ENCODE measurements at places on chromosomes 1 and 21. TPM values are rescaled to one million over a fixed set of nuclear protein-coding genes. Genes with fewer than 3 reads are reported as not detected.

GRCh38 chr1:52635321-52636089 lies 2.5 kb downstream of the SHISAL2A start:
- no peak for DNase-seq

DNA sequence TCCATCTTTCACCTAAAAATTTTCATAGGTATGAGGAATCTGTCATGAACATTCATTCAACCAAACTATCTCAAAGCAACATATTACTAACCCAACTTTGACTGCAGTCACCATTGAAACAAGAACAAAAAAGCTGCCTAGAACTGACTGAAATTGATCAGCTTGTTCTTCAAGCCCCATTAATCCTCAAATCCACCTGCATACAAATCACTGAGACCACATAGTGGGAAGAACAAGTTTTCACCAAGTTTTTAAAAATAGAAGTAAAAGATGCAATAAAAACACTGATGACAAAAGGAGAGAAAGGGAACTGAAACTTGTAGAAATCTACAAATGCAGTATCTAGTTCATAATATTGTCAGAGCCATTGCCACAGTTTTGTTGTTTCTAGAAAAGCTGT lies 6.1 kb downstream of the SORT1 start:
- no peak for DNase-seq

- DNase-seq = no peak
Measured at GRCh38 chr21:29441651-29442050, 142.9 kb downstream of the BACH1 start.

DNA sequence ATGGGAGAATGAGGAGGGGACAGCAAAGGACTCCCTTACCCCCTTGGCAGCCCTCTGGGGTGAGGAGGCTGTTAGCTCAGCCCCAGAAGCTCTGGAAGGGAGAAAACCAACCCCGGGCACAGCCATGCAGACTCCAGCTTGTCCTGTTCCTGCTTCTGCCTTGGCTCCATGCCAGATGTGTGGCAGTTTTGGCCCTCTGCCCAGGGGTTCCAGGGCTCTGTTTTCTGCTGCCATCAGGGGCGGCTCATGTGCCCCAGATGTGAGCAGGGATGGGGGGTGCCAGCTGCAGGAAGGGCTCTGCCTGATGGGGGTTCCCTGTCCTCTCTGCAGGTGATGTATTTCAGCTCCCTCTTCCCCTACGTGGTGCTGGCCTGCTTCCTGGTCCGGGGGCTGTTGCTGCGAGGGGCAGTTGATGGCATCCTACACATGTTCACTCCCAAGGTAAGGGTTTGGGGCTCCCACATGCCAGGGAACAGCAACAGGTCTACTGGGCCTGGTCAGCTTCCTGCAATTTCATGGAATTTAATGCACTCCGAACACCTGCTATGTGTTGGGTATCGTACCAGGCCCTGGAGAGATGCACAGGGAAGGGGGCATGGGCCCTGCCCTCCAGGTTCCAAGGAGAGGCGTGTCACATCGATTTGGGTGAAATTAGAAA lies 26.1 kb downstream of the SLC6A17 start:
- peak; percentile 86 for DNase-seq

DNA sequence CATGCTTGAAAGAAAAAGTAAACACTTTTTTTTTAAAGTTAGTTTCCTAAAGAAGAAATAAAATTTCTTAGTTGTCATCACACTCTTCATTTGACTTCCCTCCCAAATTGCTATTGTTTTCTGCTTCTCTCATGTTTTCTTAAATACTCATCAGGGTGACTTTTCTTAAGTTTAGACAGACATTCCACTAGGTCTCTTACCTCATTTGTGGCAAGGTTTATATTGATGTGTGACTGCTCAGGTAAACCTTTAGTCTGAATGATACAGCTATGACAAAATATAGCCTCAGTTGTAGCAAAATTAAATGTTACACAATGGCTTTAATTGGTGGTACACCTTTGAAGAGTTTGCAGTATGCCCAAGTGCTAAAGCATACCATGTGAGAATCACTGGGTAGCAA lies 78.6 kb downstream of the ATF6 start:
- no peak for DNase-seq

- DNase-seq = no peak
Measured at GRCh38 chr1:198598796-198599321, 40.0 kb upstream of the PTPRC start.

DNA sequence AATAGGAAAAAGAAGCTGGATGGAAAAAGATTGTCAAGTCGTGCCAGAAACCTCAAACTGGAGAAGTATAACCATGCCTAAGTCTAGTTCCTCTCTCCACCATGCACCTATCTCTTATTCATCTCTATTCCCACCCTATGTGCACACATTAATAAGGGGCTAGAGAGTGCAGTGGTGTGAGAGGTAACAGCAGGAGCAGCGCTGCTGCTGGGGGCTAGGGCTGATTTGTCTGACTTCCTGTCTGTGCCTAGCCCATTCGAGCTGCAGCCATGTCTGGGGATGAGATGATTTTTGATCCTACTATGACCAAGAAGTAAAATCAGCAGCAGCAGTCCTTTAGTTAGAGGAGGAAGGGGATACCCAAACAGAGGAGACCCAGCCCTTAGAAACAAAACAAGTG lies 43.0 kb downstream of the TRIM33 start:
- no peak for DNase-seq

DNA sequence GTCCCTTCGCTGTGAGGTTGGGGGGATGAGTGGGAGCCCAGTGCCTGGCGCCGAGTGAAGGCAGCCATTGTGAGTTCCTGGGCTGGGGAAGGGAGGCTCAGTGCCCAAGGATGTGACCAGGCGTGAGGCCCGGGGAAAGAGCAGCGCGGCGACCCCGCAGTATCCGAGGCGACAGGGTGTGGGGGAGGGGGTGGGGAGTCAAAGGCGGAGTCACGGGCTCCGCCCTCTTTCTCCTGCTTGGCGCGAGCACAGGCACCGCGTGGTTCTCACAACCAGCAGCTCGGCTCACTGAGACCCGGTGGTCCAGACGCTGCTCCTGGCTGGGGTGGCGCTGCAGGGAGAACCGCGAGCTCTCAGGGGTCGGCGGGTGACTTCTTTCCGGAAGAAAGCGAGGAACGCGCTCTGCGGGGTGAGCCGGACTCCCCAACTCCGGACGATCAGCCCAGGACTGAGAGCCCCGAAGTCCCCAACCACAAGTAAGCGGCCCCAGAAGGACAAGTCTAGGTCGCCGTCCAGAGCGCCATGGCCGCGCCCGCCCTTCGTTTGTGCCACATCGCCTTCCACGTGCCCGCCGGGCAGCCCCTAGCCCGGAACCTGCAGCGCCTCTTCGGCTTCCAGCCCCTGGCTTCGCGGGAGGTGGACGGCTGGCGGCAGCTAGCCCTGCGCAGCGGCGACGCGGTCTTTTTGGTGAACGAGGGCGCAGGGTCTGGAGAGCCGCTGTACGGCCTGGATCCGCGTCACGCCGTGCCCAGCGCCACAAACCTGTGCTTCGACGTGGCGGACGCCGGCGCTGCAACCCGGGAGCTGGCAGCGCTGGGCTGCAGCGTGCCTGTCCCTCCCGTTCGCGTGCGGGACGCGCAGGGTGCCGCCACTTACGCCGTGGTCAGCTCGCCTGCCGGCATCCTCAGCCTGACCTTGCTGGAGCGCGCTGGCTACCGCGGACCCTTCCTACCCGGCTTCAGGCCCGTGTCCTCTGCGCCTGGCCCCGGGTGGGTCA lies at the start of gene HPDL:
TSS of gene HPDL (plus strand) at position 269 of the 997 bp plus-strand sequence. CDS start at position 523, 254 bp downstream.
- DNase-seq = peak; percentile 92

DNA sequence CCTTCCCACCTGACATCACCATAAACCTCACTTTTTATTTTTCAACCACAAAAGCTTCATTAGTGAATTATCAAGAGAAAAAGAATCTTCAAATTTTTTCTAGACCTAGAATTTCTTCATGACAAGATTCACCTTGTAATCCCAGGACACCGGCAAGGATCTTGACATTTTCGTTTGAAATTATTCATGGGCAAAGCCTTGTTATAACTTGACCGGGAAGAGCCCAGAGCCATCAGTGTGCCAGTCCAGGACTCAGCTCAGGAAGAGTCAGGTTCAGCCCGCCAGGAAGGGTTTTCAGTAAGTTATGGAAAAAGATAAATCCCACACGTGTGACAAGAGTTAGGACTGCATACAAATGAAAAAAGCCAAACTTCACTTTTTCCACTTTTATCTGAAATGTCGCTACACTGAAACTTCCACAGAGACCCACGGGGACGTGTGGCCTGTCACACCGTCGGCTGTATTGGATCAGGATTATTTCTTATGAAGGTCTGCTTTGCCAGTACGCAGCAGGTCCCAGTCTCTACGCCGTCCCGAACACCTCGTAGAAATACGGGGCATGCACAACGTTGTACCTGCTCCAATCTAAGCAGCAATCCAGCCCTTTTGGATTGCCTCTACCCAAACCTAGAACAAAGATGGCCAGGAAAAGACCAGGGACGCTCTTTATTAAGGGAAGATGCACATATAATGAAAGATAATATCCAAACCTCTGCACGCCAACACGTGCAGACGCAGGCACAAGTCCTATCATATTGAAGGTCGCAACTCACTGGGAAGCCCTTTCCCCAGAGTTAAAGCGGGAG lies 916 bp downstream of the F3 start:
- no peak for DNase-seq

DNA sequence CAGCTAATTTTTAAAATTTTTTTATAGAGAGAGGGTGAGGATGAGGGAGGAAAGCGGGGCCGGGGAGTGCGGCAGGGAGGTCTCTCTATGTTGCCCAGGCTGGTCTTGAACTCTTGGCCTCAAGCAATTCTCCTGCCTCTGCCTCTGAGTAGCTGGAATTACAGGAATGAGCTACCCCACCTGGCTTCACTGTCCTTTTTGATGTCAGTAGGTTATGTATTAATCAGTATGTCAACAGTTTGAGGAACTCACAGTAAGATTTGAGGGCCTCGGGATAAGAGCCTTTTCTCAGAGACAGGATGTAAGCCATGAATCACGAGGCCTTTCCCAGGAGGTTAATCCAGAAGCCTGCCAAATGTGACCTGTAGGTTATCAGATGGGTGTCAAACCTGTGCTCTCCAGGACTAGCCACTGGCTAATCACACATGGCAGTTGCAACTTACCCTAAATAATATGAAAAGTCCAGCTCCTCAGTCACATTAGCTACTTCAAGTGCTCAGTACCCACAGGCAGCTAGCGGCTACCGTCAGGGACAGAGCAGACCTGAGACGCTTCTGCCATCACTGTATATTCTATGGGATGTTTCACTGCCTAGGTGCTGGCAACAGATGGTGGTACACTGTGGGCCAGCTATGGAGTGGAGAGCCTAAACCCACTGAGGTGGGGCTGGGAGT lies 33.1 kb downstream of the TRIM67 start:
- no peak for DNase-seq

DNA sequence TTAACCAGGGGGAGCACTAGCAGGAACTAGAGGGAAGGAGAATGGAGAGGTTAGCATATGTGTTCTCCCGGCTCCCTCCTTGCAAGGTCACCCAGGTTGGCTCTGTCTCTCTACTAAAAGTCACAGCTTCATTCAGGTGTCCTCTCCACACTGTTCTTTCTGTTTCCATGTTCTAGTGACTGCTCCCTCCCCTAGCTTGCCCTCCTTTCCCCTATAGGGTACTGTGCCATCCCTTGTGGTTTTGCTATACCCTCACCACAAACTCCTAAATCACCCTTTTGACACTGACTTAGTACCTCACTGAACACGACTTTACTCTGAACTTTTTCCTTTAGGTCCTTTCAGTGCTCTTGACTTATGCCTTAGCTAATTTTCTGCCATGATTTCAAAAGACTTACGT lies 389.3 kb downstream of the ST6GALNAC3 start:
- DNase-seq = no peak

- no peak for DNase-seq
Measured at GRCh38 chr1:61012341-61012761, 70.0 kb upstream of the NFIA start.

- no peak for DNase-seq
Measured at GRCh38 chr1:39452081-39452480, 39.4 kb upstream of the BMP8A start.

GRCh38 chr21:29002442-29003144 lies 9.9 kb upstream of the LTN1 start:
- peak; percentile 97 for DNase-seq

GRCh38 chr1:150068109-150068435 lies 496 bp downstream of the VPS45 start:
- DNase-seq = peak; percentile 12

DNA sequence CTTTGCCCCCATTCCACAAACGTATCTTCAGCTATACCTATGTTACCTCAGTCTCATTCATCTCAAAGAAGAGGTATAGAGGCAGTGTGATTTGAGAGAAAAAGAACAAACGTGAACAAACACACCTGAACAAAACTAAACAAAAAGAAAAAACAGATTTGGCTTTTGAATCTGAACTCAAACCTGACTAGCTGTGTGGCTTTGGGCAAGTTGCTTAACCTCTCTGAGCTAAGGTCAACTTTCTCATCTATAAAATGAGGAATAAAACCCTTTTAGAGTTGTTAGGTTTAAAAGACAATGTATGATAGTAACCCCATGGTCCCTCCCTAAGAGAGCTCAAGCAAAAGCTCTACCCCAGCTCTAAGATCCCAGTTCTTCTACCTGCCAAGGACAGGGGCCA lies 73.5 kb downstream of the ZNF648 start:
- DNase-seq = no peak

DNA sequence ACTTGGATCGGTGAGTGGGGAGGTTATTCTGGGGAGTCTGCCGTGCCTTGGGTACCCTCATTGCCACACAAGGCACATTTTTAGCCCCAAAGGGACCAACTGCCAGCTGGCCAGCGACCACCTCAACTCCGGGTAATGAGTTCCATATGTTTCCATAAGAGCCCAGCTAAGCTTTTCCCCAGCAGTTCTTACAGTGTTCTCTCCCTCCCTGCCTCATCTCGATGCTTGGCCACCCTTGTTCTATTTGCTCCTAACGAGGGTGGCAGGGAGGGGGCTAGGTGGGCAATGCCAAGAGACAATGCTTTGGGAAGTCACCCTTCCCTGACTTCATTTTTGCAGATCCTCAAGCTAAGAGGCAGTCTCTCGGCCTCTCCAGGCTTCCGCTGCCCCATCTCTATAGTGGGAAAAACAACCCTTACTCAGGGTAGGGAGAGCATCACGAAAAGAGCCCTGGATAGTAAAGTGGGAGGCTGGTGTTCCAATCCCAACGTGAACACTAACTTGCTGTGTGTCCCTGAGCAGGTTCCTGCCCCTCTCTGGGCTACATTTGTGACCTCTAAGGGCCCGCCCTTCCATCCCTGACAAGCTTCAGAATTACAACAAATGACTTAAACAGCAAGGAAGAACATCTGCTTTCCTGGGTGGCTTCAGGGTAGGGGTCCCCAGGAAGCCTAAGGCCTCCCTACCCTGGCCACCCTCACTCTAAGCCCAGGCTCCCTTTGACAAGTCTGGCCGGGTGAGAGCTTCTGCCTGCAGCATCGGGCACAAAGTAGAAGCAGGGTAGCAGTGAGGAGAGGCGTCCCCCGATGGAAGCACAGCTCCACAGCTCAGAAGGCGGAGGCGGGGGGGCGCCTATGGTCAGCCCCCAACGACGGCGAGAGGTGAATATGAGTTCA lies 5.8 kb downstream of the ID3 start:
- no peak for DNase-seq

GRCh38 chr1:17591814-17592430 lies 52.4 kb downstream of the ARHGEF10L start:
- DNase-seq = no peak

The STUM gene
- not detected for polyA plus RNA-seq

The SELENON gene
- polyA plus RNA-seq = 32.7 TPM

The HSD3B2 gene
- not detected for polyA plus RNA-seq

The UBXN10 gene
- not detected for polyA plus RNA-seq

The QSOX1 gene
- polyA plus RNA-seq = 359 TPM

The FCGR3A gene
- polyA plus RNA-seq = not detected

Measured in SK-N-SH (cell line).